ENCODE measurements at places on chromosomes 7 and 10.

DNA sequence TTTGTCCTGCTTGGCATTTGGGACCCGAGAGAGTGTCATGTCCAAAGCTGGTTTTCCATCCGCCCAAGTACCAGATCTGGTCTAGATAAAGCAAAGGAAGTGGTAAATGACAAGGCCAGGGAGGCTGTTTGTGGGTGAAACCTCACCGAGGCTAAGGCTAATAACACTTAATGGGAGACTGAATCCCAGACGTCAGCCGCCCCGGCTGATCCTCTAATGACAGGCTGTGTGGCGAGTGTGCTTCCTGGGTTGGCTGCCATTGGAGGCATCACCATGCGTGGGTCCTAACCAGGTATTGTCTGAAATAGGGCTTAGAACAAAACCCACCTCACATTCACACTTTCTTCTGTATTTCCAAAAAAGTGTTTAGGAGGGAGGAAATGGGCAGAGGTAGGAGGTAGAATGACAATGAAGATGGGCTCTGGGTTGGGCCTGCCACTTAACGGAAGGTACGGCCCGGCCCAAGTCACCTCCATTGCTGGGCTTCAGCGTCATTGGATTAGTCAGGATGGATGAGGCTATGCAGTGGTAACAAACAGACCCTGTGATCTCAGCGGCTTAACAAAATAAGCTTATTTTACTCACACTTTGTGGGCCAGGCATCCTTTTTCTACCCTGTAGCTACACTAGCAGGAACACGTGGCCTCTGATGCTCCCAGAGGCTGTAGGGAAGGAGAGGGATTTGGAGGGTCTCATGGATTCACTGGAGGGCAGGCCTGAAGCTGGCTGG lies 59.7 kb downstream of the PROSER2 start:
- no peak for DNase-seq

GRCh38 chr10:86102031-86102430 lies 264.6 kb downstream of the GRID1 start:
- no peak for DNase-seq

DNA sequence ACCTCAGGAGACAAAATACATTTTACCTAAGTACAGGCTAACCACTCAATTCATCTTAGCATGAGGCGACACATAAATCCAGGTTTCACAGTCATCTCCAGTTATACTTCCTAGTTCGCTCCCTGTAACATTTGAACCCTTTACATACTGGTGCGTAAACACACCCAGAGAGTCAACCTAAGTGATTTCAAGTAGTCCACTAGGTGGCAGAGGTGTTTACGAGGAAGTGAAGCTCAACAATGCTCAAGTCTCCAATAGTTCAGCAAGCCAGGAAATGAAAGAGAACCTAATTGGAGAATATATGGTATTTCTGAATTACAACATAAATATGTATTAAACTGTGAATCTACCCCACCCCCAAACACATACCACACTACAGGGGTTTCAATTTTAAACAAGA lies 76.3 kb upstream of the ABCB5 start:
- no peak for DNase-seq

GRCh38 chr10:69835875-69836730 lies 34.4 kb downstream of the COL13A1 start:
- DNase-seq = no peak

DNA sequence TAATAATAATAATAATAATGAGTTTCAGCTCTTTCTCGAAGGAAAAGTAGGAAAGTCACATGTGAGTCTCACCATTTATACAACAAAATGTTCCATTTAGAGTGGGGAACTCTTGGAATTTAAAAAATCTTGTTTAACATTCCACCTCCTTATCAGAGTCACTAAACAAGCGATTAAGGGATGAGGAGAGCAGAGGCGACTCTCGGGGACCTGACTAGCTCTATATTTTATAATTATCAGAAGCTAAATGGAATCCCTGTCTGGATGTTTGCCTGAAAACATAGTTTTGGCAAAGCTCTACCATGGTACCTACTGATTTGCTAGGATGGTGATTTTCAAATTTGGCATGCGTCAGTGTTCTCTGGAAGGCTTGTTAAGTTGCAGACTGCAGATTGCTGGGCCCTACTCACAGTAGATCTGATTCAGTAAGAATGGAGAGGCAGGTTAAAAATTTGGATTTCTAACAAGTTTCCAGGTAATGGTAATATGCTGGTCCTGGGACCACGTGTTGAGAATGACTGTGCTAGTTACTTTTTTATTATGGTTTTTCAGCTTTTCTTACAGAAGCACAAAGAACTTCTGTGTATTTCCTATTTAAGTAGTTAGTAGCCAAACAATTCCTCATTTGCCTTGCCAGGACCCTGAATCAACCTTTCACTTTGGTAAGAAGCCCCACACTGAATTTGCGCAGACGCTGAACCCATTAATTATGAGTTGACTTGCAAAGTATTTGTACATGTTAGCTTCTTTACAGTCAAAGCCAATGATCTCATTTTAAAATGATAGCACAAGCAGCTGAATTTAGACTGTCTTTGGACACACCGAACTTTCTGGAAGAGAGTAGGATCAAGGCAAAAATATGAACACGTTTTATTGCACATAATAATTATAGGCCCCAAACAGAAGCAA lies 39.5 kb downstream of the CPED1 start:
- no peak for DNase-seq

Data from astrocyte of the spinal cord (primary cell).